T-helper 9 cell (primary cell): ENCODE measurements at places on chromosomes 5 and 9.

- no peak for DNase-seq
Observed at GRCh38 chr5:181111010-181111409, 20.0 kb downstream of the OR2V1 start.

GRCh38 chr9:84839541-84839940 lies 170.0 kb downstream of the NTRK2 start:
- DNase-seq: no peak

GRCh38 chr5:98713027-98713426 lies 60.4 kb upstream of the RGMB start:
- DNase-seq: no peak

DNA sequence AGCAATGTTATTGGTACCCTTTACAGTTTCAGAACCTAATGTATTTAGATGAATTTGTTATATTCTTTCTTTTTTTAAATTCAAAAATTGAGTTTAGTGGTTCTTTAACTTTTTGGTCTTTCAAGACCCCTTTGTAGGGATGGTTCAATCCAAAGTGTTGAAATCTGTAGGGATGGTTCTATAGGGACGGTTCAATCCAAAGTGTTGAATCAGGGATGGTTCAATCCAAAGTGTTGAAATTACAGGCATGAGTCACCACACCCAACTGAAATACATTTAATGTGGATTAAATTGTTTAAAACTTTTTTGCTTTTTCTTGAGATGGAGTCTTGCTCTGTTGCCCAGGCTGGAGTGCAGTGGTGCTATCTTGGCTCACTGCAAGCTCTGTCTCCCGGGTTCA lies 30.6 kb downstream of the SNX2 start:
- no peak for DNase-seq

DNA sequence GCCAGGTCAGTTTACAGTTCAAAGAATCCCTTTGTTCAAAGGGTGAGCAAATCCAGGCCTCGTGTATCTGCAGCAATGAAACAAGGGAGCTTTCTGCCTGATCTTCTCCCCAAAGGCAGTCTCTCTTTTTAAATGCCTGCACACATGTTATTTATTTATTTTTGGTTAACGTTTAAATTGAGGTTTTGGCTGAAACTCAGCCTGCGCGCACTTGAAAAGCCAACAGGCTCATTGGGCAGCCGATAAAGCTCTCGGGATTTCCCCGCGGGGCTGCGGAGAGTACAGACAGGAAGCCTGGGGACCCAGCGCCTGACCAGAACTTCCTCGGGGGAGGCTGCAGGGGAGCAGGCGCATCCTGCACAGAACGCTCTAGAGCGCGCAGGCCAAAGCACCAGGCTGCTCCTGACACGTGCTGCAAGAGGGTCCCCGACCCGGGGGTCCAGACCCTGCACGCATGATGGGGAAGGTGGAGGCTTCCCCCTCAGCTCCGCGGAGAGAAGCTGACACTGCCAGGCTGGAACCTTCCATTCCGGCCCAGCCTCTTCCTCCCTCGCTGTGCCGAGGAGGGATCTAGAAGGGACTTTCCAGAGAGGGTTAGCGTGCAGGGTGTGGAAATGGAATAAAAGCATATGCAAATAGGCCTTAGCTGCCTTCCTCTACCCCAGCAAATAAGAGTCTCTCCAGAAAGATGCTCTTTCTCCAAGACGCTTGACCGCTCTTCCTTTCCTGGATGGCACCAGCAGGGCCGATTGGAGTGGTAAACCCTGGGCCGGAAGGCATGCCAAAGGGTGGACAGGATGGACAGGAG lies 46.1 kb downstream of the PTTG1 start:
- peak; percentile 66 for DNase-seq

- DNase-seq: no peak
Observed at GRCh38 chr5:128341056-128341455, 197.0 kb downstream of the FBN2 start.

- no peak for DNase-seq
Observed at GRCh38 chr9:76607730-76608436, 148.9 kb downstream of the GCNT1 start.

GRCh38 chr9:126777733-126778132 lies 27.1 kb upstream of the ZBTB43 start:
- DNase-seq: no peak

DNA sequence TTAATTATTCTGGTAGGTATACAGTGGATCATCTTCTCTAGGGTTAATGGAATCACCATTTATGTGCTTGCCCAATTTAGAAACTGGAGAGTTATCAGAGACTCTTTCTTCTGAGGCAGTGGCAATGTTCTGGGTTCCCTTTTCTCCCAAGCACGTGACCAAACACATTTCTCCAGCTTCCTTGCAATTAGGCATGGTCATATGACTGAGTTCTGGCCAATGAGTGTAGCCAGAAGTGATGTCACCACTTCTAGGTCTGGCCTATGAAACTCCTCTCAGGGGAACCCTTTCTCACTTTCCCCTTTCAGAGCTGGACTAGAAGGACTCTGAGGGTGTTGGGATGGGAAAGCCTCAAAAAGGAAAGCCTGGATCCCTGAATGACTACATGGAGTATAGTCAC lies 172.0 kb downstream of the NSG2 start:
- no peak for DNase-seq

- DNase-seq: no peak
Observed at GRCh38 chr9:2765250-2765880, 48.1 kb downstream of the KCNV2 start.

GRCh38 chr5:15492545-15492944 lies 7.4 kb upstream of the FBXL7 start:
- DNase-seq: no peak

GRCh38 chr9:117425566-117425965 lies 10.7 kb upstream of the ASTN2 start:
- DNase-seq: no peak

- DNase-seq: no peak
Observed at GRCh38 chr9:3957306-3957705, 342.6 kb downstream of the GLIS3 start.

DNA sequence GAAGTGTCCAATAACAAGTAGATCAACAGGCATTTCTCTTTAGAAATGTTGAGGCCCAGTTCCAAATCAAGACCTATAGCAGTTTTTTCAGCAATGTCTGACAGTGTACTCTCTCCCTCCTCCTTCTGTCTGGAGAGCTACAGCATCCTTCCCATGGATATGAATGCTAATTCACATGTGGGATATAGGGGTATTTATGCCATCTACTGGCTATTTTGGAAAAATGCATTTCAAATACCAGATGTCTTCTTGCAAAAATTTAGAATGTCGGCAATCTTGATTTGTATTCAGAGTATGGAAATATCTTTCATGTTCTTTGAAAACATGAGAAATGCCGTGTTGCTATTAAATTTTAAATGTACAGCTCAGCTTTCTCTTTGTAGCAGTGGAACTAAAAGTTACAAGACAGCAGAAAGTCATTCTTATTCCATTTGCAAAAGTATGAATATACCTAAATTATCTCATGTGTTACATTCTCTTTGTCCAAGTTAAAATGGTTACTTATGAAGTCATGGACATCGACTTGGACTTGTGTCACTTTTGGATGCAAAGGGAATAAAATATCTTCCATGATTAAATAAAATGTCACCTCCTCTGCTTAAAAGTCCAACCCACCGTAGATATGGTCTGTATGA lies 647.8 kb downstream of the TAF11L14 start:
- DNase-seq: no peak

- DNase-seq: no peak
Observed at GRCh38 chr5:14492331-14492964, 89.1 kb upstream of the OTULINL start.

DNA sequence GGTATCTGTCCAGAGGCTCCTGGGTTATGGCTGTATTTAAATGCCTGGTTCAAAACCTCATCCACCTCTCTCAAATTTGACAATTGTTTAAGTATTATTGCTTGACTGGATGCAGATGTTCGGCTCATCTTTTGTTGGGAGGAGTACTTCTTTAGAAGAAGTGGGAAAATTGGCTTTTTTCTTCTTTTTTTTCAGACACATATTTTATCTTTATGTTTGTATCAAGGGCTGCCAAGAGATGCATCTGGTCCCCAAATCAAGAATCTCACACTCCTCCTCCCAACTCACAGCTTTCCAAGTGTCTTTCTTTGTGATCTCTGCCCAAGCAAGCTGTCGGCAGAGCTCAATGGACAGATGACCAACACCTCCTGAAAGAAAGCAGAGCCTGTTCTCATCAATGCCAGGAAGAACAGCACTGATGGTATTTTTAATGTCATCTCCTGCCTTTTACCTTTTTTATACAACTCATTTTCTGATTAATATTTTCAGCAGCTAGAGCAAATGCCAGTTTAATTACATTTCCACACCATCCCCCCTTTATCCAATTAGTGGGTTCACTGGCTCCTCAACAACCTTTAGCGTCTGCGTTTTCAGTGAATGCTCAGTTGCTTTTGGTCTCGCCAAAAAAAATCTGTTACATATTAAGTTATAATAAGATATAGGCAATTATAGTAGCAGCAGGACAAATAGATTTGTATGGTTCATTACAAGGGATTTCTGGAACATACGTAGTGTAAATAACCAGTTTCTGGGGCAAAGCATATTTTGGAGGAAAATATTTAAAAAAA lies 110.3 kb upstream of the SLIT3 start:
- no peak for DNase-seq

GRCh38 chr5:41892031-41892430 lies 12.1 kb upstream of the RIMOC1 start:
- DNase-seq: no peak

DNA sequence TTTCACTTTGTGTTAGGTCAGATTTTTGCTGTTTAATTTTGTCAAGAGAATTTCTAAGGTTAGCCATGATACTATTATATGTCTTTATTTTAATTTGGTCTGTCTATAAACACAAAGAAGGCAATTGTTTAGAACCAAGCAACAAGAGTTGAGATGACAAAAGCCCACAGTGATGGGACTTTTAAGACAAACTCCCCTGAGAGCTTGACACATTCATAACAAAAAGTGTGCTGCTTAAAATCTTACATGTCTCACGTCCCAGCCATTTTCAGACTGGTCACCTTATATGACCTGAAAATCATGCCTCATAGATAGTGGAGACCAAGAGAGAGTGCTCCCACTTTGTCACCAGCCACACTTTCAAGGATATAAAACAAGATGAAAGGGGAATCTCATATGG lies 21.6 kb upstream of the NNT start:
- DNase-seq: no peak

DNA sequence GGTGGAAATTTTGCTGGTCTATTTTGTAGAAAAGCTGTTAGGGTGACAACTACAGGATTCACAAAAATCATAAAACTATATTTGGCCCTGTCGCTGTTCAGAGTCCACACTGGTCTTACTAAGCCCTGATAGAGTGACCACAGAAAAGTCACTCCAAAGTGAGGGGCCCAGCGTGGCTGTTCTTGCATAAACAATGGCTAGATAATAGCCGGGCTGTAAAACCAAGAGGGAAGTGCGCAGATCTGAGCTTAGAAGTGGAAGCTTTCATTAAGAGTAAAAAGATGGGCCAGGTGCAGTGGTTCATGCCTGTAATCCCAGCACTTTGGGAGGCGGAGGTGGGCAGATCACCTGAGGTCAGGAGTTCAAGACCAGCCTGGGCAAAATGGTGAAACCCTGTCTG lies 15.5 kb upstream of the CTSL start:
- no peak for DNase-seq

- no peak for DNase-seq
Observed at GRCh38 chr5:98639274-98639673, 134.2 kb upstream of the RGMB start.

- DNase-seq: no peak
Observed at GRCh38 chr5:154494036-154494435, 16.0 kb upstream of the HAND1 start.

- DNase-seq: no peak
Observed at GRCh38 chr5:107580889-107581820, 89.6 kb downstream of the EFNA5 start.

DNA sequence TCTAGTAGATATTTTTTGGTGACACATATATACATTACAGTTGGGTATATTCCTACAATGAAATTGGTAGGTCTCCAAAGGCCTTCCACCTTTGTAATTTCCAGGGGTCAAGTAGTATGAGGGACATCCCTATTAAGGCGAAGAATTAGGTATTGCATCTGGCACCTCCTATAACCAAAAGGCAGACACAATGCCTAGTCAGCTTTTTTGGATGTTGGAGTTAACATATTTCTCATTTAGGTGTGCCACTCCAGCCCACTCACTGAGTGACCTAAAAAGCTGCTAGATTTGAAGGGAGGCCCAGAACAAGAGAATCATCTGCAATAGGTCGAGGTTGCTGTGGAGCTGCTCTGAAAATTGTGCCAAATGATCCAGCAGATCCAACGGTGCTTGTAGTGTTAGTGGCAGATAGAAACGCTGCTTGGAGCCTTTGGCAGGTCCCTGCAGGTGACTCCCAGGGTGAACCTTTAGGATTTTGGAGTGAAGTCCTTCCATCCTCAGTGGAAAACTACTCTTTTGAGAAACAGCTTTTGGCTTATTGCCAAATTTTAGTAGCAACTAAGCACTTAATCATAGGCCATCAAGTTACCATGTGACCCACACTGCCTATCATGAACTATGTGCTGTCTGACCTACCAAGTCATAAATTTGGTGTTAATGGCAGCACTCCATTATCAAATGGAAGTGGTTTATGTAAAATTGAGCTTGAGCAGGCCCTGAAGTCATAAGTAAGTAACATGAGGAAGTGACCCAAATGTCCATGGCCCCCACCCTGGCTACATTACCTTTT lies 15.7 kb upstream of the FNIP1 start:
- DNase-seq: no peak

DNA sequence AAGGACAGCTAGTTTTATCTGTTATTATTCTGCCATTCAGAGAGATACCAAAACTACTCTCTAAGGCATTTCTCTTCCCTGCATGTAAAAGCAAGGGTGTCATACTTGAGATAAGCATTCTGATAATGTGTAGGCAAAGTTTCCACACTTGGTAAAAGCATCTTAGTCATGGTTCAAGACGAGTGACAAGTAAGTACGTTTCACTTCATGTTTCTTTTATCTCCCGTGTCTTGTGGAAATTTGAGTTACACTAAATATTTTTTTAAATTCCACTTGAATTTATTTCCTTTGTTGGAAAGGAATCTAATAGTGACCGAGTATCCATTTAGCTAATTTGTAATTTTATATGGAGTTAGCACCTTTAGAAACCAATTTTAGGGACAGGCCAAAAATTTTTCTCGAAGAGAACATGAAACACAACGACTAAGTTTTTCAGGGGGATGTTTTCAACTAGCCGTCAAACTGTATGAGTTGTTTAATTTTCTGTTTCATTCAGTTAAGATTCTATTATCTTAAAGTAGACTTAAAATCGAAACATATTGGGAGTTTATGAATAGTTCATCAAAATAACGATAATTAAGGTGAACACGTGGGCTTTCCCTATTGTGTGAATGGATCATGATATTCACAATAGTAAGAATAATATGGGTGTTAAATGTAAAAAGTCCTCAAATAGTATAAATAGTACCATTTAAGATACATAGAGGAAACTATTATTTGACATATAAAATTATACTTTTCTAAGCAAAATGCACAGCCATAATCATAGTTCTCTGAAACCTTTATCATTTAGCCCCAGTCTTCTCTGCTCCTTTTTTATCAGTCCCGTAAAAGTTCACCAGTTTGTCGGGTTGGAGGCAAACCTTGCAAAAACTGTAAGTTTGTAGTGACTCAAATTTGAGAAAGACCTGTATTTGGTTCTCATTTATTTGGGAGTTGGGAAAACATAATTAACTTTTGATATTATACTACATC lies 1.6 kb downstream of the RFESD start:
- DNase-seq: no peak

- no peak for DNase-seq
Observed at GRCh38 chr5:179873588-179874110, 15.0 kb upstream of the MRNIP start.
